Activated naive CD4-positive, alpha-beta T cell (primary cell): ENCODE measurements at places on chromosomes 16 and 17.

GRCh38 chr17:50364715-50365114 is 8.3 kb downstream of the MRPL27 start:
- no peak for DNase-seq

- no peak for DNase-seq
Observed at GRCh38 chr17:39195568-39196160, 1.8 kb downstream of the CACNB1 start.

- DNase-seq: no peak
Observed at GRCh38 chr16:19898924-19899604, 14.4 kb upstream of the GPRC5B start.

GRCh38 chr17:80892019-80892855 is 99.4 kb upstream of the CHMP6 start:
- DNase-seq: peak; percentile 56

DNA sequence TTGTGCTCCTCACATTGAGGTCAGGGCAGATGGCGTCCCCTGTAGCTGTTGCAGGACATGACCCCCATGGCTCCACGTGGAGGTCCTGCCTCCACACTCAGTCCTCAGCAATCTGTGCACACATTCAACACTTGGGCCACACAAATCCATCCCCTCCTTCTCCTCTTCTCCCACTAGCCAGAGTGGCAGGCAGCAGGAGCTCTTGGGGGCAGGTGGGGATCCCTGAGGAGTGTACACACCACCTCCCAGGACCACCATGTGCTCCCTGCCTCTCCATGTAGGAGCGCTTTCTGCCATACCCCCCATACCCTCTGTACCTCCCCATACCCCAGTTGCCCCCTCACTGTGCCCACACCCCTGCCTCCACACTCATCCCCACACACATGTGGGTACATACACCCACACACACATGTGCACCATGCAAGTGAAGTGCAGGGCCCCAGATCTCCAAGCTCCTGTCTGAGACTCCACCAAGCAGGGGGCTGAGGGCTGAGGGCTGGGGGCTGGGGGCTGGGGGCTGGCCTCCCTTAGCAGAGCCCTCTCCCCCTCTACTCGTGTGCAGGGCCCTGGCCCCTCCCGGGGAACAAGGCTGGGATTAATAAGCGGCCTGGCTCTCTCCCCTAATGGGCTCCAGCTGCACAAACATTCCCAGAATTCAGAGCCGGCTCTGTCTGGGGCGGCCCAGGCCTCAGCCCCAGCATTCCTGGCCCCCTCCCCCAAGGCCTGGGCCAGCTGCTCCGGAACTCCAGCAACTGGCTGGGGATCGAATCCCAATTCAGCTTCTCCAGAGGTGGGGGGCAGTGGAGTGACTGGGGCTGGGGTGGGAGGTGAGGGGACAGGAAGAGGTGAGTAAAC is 48.2 kb upstream of the MEIOC start:
- no peak for DNase-seq

- no peak for DNase-seq
Observed at GRCh38 chr16:85637808-85638647, 24.9 kb downstream of the GSE1 start.

DNA sequence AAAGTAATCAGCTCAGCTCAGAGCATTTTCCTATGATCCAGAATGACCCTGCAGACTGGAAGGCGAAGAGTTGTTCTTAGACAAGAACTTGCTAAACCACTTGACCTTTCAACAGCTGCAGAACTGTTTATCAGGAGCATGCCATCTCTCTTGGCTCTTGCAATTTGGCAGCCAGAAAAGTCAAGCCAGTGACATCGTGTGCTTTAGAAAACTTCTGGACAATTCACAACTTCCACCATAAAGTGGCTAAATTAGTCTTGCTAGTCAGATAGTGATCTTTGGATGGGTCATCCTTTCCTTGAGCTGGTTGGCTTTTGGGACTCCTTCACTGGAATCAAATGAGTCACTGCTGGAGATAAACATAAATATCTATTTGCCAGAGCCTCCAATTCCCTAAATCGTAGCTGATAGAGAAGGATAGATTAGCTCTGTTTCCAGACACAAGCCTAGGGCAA is 146.5 kb downstream of the MAP2K6 start:
- no peak for DNase-seq

DNA sequence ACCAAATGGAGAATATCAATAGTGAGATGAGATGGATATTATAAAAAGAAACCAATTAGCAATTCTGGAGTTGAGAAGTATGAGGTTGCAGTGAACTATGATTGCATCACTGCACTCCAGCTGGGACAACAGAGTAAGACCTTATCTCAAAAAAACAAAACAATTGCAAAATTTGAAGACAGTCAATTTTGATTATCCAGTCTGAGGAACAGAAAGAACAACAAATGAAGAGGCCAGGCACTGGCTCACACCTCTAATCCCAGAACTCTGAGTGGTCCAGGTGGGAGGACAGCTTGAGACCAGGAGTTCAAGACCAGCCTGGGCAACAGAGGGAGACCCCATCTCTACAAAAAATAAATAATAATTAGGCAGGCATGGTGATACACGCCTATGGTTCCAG is 35.0 kb downstream of the USP32 start:
- DNase-seq: no peak

GRCh38 chr17:27491713-27492190 is 35.5 kb downstream of the KSR1 start:
- no peak for DNase-seq

DNA sequence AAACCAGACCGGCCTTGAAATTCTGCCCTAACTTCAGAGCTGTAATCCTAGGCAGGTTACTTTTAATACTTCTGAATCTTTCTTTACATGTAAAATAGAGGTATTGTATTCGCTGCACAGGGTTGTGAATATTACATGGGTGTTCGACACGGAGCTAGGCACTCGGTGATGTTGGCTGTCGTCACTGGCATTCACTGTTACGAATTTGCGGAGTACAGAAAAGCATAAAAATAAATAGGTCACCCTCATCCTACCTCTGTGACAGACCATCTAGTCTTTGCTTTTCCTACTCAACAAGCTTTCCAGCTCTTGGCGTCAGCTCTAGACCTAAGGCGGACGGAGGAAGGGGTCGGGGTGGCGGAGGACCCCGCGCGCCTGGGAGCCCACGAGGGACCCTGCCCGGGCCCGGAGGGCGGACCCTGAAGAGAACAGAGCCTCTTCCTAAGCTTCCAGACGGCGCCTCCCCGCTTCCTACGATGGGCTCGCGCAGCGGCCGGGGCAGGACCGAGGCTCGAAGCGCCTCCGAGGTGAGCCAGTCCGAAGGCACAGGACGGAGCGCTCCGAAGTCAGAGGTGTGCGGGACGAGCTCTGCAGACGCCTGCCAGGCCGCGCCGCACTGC is 879 bp upstream of the SPG7 start:
- no peak for DNase-seq

GRCh38 chr17:68310152-68310551 is 18.9 kb downstream of the ARSG start:
- DNase-seq: no peak

DNA sequence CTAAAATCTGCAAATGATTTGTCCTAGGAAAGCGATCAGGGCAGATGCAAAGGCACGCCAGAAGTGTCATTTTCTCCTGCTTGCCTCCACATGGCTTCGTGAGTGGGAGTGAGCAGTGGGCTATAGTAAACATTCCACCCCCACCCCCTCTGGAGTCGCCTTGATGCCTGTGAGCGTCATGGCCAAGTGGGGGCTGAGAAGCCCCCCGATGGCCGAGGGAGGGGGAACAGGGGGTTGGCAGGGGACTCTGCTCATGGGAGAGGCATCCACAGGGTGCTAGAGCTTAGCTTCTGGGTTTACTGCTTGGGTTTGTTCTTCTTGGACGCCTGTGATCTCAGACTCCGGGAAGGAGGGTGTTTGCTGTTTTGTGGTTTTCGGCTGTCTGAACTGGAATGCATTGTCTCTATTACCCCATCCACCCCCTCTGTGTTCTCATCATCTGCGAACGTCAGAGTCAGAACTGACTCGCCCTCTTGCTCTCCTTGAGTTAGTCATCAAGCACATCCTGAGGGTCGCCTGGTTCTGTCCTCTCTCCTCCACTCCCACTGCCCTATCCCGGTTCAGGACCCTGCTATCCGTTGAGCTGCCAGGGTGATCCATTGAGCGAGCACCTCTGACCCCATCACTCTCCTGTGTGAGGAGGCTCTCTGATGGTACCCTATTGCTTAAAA is 15.4 kb downstream of the TNS4 start:
- no peak for DNase-seq

GRCh38 chr16:84607694-84608093 is 10.2 kb downstream of the COTL1 start:
- no peak for DNase-seq

GRCh38 chr17:57215317-57215716 is 41.0 kb upstream of the MSI2 start:
- no peak for DNase-seq

- DNase-seq: no peak
Observed at GRCh38 chr16:70738083-70738977, 52.5 kb upstream of the MTSS2 start.

- peak; percentile 65 for DNase-seq
Observed at GRCh38 chr17:65561452-65562205, at the start of gene AXIN2. Gene AXIN2 (minus strand): TSS chr17:65561648. CDS start chr17:65558620, 3,028 bp downstream.

DNA sequence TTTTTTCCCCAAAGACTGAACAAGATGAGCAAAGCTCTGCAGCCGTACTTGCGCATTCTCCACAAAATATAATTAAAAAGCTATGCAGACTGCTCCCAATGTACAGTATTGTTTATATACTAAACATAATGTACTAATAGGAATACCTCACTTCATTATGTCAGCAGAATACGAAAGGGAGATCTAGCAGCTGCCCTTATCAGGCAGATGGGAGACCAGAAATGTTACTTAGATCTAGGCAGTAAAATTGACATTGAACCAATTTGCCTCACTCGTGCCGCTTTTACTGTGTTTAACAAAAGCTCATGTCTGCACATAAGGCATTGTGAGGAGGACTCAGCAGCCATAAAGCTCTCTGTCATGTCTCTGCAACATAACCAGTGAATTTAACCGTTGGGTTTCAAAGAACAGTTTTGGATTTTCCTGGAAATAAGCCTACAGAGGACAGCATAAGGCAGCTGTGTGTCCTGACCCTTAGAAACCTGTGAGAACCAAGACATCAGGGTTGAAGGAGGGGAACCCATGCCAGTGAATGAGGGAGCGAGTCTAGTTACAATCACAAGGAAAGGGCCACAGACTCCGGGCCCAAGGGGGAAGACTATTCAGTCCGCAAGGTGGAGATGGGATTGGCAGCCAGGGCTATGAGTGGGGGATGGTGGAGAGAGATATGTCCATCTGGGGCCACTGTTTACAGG is 71.4 kb downstream of the GNAO1 start:
- no peak for DNase-seq
